ENCODE measurements at places on chromosomes 4 and X.

GRCh38 chr4:102169345-102169744 is 175.9 kb downstream of the SLC39A8 start:
- DNase-seq: no peak

DNA sequence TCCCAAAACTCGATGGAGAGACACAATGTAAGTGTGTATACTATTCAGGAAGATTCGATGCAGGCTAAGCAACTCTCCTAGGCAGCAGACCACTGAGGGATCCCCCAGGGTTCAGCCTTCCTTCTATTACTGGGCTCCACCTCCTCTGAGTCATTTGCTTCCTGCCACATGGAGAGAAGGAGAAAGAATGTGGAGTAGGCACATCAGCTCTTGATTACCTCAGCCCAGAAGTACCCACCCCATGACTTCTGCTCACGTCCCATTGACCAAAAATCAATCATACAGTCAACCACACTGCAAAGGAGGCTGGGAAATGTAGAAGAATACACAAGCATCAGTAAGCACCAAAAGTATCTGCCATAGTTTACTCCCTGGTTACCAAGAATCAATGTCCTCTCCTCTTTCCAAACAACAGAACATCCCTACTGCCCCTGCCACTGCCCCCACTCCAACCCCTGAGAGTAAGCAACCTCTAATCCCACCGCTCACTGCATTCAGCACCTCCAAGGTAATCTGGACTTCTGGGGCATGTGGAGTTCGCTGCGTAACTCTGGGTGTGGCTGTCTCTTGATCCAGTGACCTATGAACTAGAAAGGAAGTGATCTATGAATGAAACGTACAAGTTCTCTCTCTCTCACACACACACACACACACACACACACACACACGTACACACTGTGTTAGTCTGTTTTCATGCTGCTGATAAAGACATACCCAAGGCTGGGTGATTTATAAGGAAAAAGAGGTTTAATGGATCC is 91.2 kb upstream of the C1QTNF7 start:
- DNase-seq: no peak

GRCh38 chrX:19613645-19614323 is 98.5 kb upstream of the MAP3K15 start:
- no peak for DNase-seq

DNA sequence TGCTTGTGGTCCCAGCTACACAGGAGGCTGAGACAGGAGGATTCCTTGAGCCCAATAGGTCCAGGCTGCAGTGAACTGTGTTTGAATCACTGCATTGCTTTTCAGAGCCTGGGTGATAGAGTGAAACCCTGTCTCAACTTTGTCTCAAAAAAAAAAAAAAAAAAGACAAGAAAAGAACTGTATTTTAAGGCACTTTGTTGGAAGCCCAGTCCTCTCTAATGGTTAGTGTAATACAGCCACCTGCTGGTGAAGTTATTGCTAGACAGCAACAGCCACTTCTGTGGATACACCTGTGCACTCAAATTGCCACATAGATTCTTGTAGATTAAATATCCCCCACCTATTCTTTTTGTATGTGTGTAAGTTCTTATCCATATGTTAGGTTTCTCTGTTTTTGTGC is 10.1 kb upstream of the FGG start:
- no peak for DNase-seq

DNA sequence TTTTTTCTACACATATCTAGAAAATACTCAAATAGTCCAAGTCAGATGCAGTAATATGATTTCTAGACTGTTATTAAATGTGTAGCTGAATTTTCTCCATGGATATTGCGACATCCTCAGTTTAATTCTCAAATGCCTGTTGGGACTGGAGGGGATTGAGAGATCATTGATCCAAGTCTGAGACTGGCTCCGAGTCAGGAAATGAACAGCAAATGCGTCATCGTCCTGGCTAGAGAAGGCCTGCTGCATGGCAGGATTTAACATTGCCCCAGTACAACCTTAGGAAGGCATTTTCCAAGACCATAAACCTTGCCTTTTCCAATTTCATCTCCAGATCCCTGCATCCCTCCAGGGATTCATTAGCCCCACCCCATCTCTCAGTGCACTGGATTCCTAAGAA is 56.6 kb upstream of the SLC6A14 start:
- DNase-seq: no peak

DNA sequence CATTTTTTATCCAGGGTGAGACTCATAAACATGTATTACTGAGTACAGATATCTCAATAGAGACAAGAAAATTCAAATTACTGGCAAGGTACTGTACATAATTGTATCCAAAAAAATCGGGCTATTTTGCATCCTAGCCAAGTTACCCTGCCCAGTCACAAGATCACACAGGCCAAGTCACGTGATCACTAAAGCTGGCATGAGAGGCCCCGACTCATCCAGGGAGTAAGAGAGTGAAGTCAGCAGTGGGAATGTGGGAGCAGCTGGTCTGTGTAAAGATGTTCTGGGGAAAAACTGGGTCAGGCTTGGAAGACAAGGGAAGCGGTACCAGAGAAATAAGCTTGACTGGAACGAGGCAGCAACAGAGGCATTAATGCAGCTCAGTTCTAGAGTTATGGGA is 119.3 kb upstream of the STS start:
- DNase-seq: no peak

- DNase-seq: peak; percentile 60
These were observed at the start of gene GALNT7 for GRCh38 chr4:173168396-173169177. Gene GALNT7, plus strand, starts transcription at chr4:173168811. Its CDS starts 25 bp downstream, at chr4:173168836.

DNA sequence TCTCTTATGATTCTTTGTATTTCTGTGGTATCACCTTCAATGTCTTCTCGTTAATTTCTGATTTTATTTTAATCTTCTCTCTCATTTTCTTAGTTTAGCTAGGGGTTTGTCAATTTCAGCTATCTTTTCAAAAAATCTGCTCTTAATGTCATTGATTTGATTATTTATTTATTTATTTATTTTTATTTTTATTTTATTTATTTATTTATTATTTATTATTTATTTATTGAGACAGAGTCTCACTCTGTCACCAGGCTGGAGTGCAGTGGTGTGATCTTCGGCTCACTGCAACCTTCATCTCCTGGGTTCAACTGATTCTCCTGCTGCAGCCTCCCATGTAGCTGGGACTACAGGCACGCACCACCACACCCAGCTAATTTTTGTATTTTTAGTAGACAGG is 194.1 kb downstream of the SCFD2 start:
- no peak for DNase-seq

DNA sequence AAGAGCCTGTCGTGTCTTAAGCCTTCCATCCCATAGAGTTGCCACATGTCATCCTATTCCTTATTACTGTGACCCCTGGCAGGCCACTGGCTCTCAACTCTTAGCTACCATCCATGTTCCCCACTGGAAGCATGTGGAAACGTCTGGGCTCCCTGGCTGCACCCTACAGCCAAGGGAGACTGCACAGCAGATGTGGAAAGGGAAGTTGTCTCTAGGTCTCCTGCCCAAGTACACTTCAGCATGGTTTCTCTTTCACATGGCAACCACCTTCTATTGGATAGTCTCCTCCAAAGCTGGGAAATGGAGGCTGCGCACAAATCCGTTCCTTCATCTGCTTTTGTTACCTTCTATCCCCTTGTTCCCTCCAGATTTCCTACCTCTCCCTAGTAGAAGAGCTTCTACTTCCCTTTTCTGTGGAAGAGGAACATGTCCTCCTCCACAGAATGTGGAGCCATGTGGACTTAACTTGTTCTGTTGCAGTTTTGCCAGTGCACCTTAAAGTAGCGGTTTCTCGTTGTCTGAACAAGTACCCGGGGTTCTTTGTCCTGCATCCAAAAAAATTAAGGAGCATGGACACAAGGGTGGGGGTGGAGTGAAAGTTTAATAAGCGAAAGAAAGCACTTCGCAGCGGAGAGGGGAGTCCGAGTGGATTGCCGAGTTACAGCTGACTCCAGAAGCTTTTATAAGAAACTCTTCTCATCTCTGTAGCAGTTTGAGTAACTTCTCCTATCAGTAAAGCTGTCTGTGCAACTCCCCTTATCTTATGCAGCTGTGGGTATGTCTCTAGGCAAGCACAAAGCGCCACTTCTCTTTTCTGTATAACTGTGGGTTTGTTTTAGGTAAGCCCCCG is 52.5 kb downstream of the HMGB2 start:
- no peak for DNase-seq

DNA sequence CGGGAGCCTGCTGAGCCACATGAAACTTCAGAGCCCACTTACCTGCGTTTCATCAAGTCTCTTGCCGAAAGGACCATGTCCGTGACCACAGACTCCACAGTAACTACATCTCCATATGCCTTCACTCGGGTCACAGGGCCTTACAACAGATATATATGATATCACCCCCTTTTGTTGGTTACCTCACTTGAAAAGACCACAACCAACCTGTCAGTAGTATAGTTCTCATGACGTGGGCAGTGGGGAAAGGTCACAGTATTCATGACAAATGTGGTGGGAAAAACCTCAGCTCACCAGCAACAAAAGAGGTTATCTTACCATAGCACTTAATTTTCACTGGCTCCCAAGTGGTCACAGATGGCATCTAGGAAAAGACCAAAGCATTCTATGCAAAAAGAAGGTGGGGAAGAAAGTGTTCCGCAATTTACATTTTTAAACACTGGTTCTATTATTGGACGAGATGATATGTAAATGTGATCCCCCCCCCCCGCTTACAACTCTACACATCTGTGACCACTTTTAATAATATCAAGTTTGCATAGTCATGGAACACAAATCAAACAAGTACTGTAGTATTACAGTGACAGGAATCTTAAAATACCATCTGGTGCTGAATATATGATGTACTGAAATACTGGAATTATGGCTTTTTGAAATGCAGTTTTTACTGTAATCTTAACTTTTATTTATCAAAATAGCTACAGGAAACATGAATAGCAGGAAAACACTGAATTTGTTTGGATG is 129.9 kb downstream of the TET2 start:
- no peak for DNase-seq

- no peak for DNase-seq
These were observed 45.4 kb downstream of the ZNF711 start for GRCh38 chrX:85288992-85289723.

GRCh38 chrX:10750581-10750980 is 130.2 kb upstream of the MID1 start:
- DNase-seq: no peak

DNA sequence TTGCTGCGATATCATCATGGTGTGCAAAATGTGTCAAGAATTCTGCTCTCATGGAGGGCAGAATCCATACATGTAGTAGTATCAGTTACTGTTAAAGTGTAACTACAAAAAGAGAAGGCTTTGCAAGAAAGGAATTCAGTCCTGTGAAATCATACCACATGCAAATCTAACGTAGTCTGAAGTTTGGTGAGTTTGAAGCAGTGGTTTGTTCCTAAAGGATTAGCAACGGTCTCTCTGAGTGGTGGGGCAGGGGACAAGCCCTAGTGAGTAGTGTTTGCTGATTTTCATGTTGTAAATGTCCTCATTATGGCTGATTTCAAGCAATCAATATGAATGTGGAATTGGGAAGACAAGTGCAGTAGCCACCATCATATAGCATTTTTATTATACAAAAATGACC is 47.1 kb upstream of the CLNK start:
- DNase-seq: no peak

DNA sequence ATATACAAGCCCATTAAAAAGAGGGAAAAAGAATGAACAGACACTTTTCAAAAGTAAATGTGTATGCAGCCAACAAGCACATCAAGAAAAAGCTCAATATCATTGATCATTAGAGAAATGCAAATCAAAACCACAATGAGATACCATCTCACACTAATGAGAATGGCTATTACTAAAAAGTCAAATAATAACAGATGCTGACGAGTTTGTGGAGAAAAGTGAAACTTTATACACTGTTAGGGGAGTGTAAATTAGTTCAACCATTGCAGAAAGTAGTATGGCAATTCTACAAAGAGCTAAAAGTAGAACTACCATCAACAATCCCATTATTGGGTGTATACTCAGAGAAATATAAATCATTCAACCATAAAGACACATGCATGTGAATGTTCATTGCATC is 203.0 kb downstream of the ARAP2 start:
- no peak for DNase-seq

DNA sequence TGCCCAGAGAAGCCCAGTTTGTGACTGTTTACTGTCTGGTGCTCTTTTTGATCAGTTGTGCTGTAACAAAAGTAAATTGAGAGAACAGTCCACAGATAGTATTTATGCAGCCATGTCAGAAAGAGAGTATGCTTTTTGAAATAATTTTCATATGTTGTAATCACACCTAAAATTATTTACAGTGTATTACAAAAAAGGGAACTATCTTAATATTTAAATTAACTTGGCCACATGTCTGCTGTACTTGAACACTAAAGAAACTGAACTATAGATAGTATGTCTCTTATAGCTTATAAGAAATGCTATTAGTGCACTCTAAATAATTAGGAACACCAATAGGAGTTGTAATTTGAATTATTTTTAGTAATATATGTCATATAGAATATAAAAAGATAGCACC is 30.2 kb downstream of the KIAA0232 start:
- no peak for DNase-seq

DNA sequence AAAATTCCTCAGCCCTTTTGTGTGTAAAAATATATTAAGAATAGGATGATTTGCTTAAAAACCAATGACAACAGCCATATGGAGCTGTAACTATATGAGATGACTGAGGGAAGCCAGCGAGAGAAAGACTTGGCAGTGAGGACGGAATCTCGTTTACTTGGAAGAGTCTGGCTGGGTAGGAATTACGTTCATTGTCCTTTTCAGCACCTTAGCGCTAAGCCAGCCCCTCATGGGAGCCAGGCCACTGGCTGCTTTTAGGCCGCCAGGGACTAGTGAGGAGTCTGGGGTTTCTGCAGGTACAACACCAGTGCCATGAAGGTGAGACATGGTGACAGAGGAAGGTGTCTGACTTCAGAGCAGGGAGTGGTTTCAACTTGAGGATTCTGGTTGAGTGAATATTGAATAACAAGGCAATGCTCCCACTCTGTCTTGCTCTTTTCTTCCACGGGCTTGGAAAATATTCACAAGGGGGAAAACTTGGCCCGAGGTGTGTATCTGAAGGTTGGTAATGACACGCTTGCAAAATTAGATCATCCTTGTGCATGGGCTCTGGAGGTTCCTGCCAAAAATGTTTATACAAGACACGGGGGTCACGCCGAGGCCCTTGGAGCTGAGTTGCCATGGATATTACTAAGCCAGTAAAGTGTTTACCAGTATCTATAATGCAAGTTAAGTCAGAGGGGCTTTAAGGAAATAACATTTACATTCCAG is 17.4 kb downstream of the KLF3 start:
- no peak for DNase-seq

DNA sequence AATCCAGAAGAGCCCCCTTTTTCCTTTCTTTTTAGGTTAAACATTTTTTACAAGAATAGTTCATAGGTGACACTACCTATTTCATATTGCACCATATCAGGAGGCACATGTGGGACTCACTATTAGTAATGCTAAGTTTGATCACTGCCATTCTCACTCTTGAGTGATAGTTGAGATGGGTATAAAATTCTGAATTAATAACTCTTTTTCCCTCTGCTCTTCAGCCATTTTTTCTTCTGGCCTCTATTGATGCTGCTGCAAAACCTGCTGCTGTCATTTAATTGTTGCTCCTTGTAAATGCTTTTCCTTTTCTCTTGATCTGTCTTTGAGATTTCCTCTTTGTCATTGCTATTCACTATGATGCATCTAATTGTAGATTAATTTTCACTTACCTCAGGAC is 482.0 kb downstream of the MID1IP1 start:
- no peak for DNase-seq

Measured in stimulated activated CD4-positive, alpha-beta T cell treated with anti-CD3 and anti-CD28 coated beads, Interleukin-12 subunit alpha, Interleukin-12 subunit beta, amount 100 ng/mL, for 4 hours (primary cell).